Thymus (tissue), 14 donors: ENCODE measurements at places on chromosomes 1 and 21. TPM values are rescaled to one million over a fixed set of nuclear protein-coding genes. Genes with fewer than 3 reads are reported as not detected.

The FBLIM1 gene
- 1.6 TPM for total RNA-seq

The ILDR2 gene
- 0.90 TPM for total RNA-seq

The ANGPTL3 gene
- not detected for total RNA-seq

The HPCAL4 gene
- total RNA-seq = 0.24 TPM

The FAM151A gene
- 0.47 TPM for total RNA-seq

The HSPA6 gene
- 1.1 TPM for total RNA-seq

The SLC30A10 gene
- total RNA-seq = 0.09 TPM

The SLAMF6 gene
- 11.5 TPM for total RNA-seq

The SELENOF gene
- 209 TPM for total RNA-seq
